ENCODE measurements at places on chromosomes 16 and 17.

DNA sequence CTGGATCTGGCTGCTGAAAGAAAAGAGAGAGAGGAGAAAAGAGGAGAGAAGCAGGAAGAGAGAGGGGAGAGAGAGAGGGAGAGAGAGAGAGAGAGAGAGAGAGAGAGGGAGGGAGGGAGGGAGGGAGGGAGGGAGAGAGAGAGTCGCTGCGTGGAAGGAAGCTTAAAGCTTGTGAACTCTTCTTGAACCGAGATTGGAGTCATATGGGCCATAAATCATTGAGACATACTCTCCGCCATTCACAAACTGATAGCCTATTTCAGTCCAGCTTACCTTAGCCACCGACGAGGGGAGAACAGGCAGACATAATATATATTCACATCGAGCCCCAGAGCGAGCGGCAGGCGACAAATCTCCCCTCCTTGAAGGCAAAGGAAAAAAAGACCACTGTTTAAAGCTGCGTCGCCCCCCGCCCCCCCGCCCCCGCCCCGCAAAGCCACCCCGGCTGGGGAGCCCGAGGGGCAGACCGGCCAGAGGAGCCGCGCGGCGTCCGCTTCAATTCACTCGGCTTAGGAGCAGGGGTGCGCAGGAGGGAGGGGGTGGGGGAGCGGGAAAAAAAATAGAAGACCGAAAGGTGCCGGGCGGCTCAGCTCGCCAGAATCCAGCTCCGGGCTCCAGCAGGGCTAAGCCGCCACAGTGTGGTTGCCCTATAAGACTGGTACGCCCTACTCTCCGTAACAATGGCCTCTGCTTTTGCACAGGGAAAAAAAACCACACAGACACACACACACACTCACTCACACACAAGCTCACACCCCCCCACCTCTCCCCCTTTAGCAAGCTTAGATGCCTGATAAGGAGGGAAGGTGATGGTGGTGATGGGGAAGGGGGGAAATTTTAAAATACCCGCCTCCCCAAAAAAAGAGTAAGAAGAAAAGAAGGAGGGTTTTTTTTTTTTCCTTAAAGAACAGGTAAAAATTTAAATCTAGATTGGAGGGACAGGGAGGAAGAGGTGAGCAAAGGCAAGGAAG, 10.6 kb upstream of the HOXB2 start:
- DNase-seq, result no peak

- no peak for DNase-seq
Measured at GRCh38 chr17:83055911-83056582, 23.4 kb upstream of the METRNL start.

GRCh38 chr17:79400989-79401703, 209.7 kb downstream of the RBFOX3 start:
- DNase-seq, result peak; percentile 63

DNA sequence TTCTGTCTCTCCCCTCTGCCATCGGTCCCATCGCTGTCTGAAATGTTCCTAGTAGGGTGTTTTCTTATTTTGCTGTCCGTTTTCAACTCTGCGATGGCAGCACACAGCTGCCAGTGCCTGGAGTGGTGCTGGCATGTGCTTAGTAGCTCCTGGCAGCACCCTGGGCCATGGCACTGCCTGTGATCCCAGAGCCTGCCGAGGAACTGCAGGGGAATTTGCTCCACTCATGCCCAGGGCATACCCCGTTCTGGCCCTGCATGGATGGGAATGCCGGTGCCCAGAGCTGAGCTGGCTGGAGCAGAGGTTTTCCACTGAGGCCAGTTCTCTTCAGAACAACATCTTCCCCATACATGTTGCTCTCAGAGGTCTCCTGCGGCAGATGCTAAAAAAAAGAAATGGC, 43.1 kb downstream of the GPT2 start:
- peak; percentile 70 for DNase-seq

DNA sequence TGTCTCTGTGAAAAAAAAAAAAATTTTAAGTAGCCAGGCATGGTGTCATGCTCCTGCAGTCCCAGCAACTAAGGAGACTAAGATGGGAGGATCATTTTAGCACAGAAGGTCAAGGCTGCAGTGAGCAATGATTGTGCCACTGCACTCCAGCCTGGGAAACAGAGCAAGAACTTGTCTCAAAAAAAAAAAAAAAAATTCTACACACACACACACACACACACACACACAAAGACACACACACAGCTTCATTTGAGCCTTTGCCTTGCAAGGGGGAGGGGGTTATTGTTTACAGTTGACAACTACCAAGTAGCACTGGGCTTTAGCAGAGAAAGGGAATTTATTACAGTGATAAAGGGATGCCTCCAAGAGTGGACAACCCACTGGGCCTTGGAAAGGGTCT, 4.9 kb upstream of the POLR3E start:
- no peak for DNase-seq

GRCh38 chr17:66727634-66728570, 107.0 kb upstream of the CACNG5 start:
- DNase-seq, result peak; percentile 81

GRCh38 chr16:75787440-75787839, 61.1 kb upstream of the CPHXL start:
- no peak for DNase-seq

GRCh38 chr17:4476511-4477070, 22.1 kb upstream of the SPNS2 start:
- DNase-seq, result no peak

- DNase-seq, result no peak
Measured at GRCh38 chr17:60395508-60396065, 3.7 kb upstream of the USP32 start.

DNA sequence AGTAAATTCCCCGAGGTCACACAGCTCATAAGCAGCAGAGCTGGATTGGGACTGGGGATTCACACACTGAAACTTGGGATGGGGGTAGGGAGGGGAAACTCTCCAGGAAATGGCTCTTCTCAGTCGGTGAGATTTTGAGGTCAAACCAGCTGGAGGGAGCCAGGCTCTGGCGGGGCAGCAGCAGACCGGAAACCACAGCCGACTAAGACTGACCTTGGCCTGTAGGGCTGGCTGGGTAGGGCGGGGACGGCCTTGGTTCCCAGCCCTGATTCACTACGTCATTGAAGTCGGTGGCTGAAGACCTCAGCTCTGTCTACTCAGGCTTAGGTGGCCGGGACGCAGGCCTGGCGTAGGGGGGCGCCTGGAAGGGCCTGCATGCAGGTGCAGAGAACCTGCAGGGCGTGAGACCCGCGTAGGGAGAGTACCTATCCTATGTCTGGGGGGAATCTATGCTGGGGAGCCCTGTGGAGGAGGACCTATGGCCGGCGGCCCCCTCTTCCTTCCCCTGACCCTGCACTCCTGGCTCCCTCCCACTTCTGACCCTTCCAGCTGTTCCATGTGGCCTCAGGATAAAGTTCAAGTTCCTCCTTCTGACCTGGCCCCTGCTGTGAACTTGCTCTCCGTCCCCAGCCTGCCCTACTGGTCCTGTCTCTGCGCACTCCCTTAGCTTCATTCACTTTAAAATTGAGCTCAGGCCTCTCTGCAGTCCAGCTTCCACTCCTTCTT, 11.9 kb upstream of the SLC4A1 start:
- no peak for DNase-seq

DNA sequence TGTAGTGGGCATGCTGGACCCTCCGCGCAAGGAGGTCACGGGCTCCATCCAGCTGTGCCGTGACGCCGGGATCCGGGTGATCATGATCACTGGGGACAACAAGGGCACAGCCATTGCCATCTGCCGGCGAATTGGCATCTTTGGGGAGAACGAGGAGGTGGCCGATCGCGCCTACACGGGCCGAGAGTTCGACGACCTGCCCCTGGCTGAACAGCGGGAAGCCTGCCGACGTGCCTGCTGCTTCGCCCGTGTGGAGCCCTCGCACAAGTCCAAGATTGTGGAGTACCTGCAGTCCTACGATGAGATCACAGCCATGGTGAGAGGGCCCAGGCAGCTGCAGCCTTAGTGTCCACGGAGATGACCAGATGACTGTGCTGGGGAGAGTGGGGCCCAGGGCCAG, 22.3 kb downstream of the ATP2A1 start:
- no peak for DNase-seq

DNA sequence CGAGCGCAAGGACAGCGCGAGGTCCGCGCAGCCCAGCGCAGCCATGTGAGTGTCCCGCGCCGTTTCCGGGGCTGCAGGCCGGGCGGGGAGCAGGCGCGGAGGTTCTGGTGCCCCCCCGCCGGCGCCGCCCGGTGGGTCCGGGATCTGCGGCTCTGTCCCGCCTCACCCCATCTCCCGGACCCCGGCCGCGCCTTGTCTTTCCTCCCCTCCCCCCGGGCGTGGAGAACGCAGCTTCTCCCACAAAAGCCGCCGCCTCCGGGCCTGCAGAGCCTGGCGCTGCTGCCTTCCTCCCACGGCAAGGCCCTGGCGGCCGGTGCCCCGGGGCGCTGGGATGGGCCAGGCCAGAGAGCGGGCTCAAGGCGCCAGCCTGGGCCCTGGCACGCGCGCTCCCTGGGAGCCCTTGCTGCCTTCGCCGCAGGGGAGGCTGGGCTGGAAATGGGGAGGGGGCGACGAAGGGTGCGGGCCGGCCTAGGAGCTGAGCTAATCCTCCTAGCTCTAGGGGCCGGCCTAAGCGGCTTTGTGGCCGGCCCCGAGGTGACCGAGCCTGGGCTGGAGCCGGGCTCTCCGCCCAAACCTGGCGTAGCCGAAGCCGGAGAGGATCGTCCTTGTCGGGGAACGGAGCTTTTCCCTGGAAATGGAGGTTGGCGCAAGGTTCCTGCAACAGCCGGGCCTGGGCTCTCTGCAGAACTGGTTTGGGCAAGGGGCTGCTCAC, 397 bp downstream of the RIPOR1 start:
- DNase-seq, result no peak

GRCh38 chr16:17845031-17845430, 374.3 kb upstream of the XYLT1 start:
- peak; percentile 53 for DNase-seq

GRCh38 chr16:51431517-51432241, 280.6 kb upstream of the SALL1 start:
- peak; percentile 43 for DNase-seq

DNA sequence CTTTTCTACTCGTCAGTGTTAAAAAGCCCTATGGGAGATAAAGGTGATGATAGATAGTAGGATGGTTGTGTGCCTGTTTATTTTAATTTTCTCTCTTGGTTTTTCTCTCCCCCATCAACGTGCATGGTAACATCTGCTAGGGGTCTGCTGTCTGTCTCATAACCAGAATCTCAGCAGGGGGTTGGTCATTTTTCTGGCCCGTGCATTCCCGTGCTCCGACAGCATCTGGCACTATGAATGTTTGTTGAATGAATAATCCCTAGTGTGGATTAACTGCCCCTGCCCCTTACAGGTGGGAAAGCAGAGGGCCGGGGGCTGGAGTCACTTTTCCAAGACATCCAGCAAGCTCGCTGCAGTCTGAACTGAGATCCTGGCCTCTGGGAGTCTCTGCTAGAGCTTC, 6.3 kb downstream of the CA5A start:
- no peak for DNase-seq

- peak; percentile 77 for DNase-seq
Measured at GRCh38 chr16:87335625-87336433, 18.6 kb upstream of the C16orf95 start.

DNA sequence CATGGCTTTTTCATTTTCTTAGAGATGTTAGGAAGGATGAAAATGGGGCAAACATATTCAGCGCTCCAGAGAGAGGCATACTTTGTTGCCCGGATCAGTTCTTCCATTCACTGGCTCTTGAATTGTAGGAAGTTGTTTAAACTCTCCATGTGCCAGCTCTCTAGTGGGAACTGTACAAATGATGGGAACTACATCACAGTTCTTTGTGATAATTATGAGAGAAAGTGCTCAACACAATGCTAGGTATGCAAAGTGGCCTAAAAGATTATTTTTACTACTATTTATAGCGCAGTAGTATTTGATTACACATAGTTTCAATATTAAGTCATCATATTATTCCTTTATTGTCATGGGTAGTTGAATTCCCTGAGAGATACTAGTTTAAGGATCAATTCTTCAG, 268.5 kb downstream of the RBFOX1 start:
- no peak for DNase-seq

- DNase-seq, result no peak
Measured at GRCh38 chr16:1096169-1097082, at the start of gene C1QTNF8. TSS of gene C1QTNF8 (minus strand) at chr16:1096244. CDS start at chr16:1094922, 1,322 bp downstream.

DNA sequence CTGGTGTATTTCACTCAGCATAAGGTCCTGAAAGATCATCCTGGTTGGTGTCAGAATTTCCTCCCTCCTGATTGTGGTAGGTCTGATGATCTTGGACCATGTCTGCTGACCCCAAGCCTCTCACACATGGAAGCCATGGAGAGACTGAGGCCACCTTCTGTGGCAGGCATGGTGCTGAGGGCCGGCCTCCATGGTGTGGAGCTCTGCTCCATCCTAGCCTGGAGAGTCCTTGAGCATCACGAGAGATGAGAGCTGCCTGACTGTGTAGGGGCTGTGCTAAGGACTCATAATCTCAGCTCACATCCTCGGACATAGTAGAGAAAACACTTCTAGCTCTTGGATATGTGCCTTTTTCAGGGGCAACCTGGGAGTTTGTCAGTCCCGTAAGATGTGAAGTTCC, 40.6 kb downstream of the MPRIP start:
- peak; percentile 29 for DNase-seq

DNA sequence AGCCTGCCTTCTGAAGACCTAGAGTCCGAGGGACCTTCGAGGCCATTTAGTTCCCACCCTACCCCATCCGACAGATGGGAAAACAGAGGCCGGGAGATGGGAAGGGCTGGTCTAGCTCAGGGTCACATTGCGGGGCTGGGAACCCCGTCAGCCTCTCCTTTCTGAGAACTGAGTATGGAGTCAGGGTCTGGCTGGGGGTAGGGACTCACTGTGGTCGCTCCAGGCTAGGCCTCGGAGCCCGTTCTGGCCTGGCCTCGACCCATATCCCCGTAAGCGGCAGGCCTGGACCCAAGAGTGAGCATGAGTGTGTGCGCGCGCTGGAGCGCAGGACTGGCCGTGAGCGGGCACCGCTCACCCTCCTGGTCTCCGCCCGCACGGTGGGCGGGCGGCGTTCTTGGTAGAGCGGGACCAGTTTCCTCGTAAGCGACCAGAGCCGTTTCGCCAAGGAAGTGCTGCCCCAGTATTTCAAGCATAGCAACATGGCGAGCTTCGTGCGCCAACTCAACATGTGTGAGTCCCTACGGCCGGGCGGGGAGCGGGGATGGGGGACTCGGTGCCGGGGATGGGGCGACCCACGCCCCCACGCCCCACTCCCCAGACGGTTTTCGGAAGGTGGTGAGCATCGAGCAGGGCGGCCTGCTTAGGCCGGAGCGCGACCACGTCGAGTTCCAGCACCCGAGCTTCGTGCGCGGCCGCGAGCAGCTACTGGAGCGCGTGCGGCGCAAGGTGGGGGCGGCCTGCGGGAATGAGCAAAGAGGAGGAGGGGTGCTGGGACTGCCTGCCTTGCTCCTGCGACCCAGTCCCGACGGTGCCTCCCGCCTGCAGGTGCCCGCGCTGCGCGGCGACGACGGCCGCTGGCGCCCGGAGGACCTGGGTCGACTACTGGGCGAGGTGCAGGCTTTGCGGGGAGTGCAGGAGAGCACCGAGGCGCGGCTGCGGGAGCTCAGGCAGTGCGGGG, 855 bp downstream of the HSF4 start:
- no peak for DNase-seq

- no peak for DNase-seq
Measured at GRCh38 chr17:46200197-46200596, 7.0 kb upstream of the KANSL1 start.

GRCh38 chr16:31253642-31254045, 6.1 kb upstream of the ITGAM start:
- no peak for DNase-seq
